ENCODE measurements at places on chromosomes 3 and 15. TPM values are rescaled to one million over a fixed set of nuclear protein-coding genes. Genes with fewer than 3 reads are reported as not detected.

DNA sequence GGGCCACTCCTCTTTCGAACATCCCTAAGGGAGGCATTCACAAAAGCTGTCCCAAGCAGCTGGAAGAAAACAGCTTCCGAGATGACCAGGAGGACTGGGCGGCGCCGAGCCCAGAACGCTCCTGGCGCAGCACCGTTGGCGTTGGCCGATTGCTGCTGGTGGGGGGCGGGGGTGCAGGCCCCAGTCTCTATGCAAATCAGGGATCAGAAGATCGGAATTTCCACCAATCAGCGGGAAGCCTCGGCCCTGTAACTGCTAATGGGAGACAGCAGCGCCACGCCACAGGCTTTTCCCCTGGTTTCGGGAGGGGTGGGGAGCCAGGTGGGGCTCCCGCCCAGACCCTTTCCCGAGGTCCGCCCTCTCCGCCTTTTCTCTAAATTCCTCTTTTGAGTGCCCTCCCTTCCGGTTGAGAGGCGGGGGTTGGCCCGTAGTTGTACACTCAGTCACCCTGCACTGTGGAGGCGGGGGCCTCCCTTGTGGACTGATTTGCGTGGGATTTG lies 27.0 kb downstream of the HMCES start:
- DNase-seq, result peak; percentile 79

- no peak for DNase-seq
These were observed 325.0 kb downstream of the OTOL1 start for GRCh38 chr3:161821591-161821990.

DNA sequence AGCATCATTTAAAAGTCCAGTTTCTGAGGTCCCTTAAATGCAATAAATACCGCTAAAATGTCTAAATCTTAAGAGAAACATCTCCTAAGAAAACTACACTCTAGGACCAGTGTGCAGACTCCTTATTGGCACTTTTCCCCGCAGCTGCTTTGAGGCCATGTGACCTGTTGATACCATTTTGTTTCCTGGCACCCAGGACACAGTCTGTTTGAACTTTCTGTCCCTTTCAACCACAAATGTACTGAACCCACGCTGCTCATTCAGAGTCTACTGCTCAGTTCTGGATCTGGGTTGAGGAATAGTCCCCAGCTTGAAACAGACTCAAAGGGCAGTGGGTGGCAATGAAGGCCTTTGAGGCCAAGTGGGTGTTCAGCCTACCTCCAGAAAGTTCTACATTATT lies 17.1 kb downstream of the LDHAL6B start:
- DNase-seq, result no peak

The ALG3 gene
- 15.5 TPM for total RNA-seq

The TRAT1 gene
- not detected for total RNA-seq

The GOLGA6L7 gene
- not detected for total RNA-seq

All from lung microvascular endothelial cell (primary cell).